ENCODE measurements at places on chromosomes 7 and 10. TPM values are rescaled to one million over a fixed set of nuclear protein-coding genes. Genes with fewer than 3 reads are reported as not detected.

AEBP1 gene
- 96.0 TPM for polyA plus RNA-seq

GRCh38 chr7:141242568-141242967 is 168.7 kb downstream of the TMEM178B start:
- DNase-seq, result no peak

DNA sequence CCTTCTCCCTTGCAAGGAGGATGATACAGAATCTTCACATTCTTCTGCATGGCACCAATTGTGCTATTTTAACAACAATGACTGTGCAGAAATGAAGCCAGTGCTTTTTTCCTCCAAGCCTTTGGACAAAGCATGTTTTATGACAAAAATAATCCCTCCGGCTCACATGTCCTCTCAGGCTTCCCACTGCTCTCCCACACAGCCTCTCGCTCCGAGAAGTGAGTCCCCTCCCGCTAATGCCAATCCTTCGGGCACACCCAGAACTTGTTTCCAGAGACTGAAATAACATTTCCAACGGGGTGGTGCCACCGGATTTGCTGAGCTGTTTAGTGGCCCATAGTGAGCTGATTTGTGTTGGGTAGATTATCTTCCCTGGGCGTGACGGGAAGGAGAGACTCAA is 35.8 kb downstream of the RBM17 start:
- no peak for DNase-seq

- DNase-seq, result no peak
These were observed 181.8 kb upstream of the FERD3L start for GRCh38 chr7:19327018-19327417.

DNA sequence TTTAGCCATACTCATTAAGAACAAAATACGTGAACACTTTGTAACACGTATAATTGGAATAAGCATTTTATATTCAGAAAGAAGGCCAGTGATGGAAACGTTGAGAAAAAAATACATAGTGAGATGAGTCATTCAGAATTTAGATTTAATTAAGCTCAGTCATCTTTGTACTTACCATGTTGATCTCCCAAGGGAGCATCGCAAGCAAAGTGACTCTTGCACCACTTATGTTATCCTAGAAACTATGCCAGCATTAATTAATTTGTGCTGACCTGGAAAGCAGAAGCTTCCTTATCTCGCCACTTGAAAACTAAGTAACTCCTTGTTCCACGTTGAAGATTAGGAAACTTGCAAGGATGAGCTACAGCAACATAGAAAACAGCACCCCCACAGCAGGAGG is 9.7 kb upstream of the MPP7 start:
- no peak for DNase-seq

DNA sequence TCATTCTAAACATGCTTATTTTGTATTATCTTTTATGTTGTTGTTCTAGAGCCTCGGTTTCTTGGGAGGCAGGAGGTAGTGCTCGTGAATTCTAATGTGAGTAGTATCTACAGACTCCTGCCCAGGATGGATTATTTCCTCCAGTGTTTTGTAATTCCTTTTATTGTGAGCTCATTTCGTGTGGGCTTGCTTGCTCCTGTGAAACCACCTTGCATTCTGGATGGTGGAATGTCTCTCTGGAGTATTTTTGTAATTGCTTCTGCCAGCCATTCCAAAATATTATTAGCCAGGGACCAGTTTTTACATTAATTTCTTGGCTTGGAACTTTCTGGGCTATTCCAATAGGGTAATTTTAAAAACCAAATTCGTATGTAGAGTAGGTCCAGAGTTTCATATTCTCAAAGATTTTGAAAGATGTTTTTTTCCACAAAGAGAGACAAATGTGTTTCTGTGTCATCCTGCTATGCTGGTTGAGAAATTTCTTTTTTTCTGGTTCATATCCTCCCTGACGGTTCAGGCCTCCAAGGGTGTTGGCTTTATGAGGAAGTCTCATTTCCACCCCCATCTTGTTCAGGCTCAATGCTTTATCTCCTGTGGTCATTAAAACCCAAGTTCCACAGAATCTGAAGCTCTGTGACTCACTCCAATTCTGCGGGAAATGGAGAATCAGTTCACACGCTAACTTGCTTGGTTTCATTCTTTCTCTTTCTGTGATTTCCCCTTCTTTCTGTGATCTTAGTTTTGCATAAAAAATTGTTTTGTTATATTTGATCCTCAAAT is 41.7 kb upstream of the CALD1 start:
- no peak for DNase-seq

- no peak for DNase-seq
These were observed 52.0 kb downstream of the BAIAP2L1 start for GRCh38 chr7:98348726-98349474.

IL6 gene
- polyA plus RNA-seq, result not detected

DNA sequence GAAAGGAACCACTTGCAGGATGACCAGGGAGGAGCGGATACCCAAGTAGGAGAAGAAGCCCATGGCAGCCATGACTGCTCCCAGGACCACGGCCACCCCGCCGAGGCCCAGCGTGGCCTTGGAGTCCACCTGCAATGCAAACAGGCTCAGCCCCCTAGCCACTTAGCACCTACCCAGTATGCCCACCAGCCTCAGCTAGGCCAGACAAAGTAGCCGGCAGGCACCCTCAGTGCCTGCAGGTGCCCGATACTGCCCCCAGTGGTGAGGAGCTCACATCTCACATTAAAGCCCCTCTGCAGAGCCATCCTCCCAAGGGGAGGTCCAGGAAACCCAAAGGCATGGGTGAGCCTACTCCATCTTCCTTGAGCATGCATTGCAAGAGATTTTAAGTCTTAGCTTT is 6.6 kb downstream of the NPC1L1 start:
- DNase-seq, result peak; percentile 73

- peak; percentile 35 for DNase-seq
These were observed 7.1 kb upstream of the UNCX start for GRCh38 chr7:1225441-1226185.

DNA sequence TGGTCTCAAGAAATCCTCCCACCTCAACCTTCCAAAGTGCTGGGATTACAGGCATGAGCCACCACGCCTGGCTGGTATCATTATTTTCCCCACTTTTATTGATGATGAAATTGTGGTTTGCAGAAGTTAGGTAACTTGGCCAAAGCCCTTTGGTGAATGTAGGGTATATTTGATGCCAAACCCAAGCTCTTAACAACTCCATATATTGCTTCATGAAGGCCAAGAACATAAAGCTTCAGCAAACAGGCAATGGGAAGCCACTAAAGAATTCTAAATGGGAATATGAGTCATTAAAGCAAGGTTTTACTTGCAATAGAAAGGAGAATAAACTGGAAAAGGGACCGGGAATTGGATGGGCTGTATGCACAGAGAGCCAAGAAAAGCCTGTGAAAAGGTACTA is 142.7 kb downstream of the KMT2E start:
- no peak for DNase-seq

CRHR2 gene
- 0.42 TPM for polyA plus RNA-seq

- peak; percentile 82 for DNase-seq
These were observed 16.2 kb upstream of the ZFAND2A start for GRCh38 chr7:1175967-1176851.

- peak; percentile 43 for DNase-seq
These were observed 86.4 kb downstream of the FAM53B start for GRCh38 chr10:124657806-124658205.

GRCh38 chr7:116726713-116727431 is 54.9 kb downstream of the MET start:
- DNase-seq, result no peak

GRCh38 chr7:24967696-24968095 is 12.3 kb downstream of the OSBPL3 start:
- no peak for DNase-seq

KIN gene
- polyA plus RNA-seq, result 16.8 TPM
